Melanocyte of skin (primary cell): ENCODE measurements at places on chromosomes 13 and 19. TPM values are rescaled to one million over a fixed set of nuclear protein-coding genes. Genes with fewer than 3 reads are reported as not detected.

The ZNF283 gene
- 9.3 and 16.2 TPM in 2 replicates for total RNA-seq

The EDNRB gene
- 397 and 398 TPM in 2 replicates for total RNA-seq

The CCDC169 gene
- total RNA-seq: 3.7 and 4.3 TPM in 2 replicates

The RFX1 gene
- total RNA-seq: 2.4 and 2.5 TPM in 2 replicates

The HCST gene
- 1.00 TPM in 1 of 2 replicates, not detected in the other for total RNA-seq

The DZIP1 gene
- 23.3 and 37.8 TPM in 2 replicates for total RNA-seq

The BRCA2 gene
- total RNA-seq: 10.0 and 12.5 TPM in 2 replicates

The OR7D2 gene
- total RNA-seq: under 0.01 TPM in 1 of 2 replicates, not detected in the other
